Fibroblast of skin of left quadriceps (primary cell): ENCODE measurements at places on chromosomes 3 and 15.

GRCh38 chr15:28911310-28911931 is 25.6 kb downstream of the APBA2 start:
- no peak for DNase-seq

DNA sequence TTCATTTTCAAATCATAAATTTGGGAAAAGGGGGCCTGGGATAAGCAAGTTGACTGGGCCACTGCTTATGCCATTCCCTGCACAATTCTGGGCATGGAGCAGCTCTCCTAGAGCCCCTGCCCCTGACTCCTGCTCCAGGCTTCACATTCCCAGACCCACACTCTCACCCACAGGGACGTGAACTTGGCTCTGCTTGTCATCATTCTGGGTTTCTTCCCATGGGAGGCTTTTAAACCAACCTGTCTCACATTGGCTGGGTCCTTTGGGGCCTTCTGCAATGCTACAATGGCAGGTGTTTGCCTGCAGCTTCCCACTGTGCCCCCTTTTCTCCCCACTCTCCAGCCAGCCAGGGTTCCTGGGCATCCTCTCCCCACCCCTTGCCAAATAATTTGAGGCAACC is 49.1 kb downstream of the CYP19A1 start:
- no peak for DNase-seq

- no peak for DNase-seq
These were observed 120.5 kb downstream of the PDZRN3 start for GRCh38 chr3:73504239-73504638.

GRCh38 chr3:32844914-32845313 is 27.1 kb downstream of the TRIM71 start:
- DNase-seq, result no peak

GRCh38 chr15:81087066-81087465 is 47.0 kb upstream of the CFAP161 start:
- no peak for DNase-seq

- no peak for DNase-seq
These were observed 19.4 kb downstream of the ZNF80 start for GRCh38 chr3:114218006-114218405.

DNA sequence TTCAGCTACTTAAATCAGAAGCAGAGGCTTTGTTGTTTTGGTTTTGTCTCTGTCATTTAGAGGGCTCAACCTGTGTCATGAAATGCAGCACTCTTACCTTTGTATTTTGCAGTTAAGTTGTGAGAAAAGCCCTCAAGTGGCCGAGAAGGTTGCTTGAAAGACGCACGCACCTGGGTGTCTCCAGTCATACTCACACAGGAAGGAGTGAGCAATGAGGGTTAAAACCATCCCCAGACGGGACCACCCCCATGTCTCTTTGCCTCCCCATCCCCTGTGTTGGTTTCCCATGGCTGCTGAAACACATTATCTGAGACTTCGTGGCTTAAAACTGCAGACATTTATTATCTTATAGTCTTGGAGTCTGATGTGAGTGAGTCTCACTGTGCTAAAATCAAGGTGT is 376.1 kb upstream of the CFAP20DC start:
- DNase-seq, result no peak

DNA sequence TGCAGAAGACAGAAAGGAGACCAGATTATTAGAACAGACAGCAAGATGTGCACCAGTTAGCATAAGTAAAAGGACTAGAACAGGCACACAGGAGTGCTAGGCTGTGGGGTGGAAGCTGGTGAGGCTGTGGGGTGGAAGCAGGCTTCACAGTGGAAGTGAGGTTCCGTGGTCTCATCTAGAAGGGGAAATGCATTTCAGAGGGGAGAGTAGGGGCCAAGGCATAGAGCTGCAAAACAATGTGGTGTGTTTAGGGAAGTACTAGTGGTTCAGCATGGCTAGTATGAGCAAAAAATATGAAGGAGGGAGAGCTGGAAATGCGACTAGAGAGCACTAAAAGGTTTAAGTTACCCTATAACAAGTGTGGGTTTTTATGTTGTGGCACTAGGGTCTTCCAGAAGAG is 6.5 kb downstream of the POPDC2 start:
- no peak for DNase-seq

- no peak for DNase-seq
These were observed 129.8 kb downstream of the MEIS2 start for GRCh38 chr15:36970522-36970921.

DNA sequence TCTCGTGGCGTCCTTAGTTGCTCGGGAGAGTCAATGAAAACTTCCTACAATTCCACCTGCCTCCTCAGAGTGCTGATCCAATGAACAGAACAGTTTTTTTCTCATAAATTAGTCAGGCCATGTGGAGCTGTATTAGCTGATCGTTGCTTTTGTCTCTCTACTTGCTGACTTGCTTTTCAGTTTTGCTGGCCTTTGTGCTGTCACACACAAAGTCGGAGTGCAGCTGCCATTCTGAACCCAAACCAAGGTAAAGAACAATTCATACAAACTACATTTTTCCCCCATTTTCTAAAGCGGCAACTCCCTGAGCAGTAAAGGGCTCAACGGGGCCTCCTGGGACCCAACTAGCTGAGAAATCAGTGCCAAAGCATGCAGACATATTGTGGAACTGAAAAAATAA is 43.1 kb downstream of the MEIS2 start:
- no peak for DNase-seq

- no peak for DNase-seq
These were observed 118.2 kb upstream of the TLE3 start for GRCh38 chr15:70215951-70216350.

DNA sequence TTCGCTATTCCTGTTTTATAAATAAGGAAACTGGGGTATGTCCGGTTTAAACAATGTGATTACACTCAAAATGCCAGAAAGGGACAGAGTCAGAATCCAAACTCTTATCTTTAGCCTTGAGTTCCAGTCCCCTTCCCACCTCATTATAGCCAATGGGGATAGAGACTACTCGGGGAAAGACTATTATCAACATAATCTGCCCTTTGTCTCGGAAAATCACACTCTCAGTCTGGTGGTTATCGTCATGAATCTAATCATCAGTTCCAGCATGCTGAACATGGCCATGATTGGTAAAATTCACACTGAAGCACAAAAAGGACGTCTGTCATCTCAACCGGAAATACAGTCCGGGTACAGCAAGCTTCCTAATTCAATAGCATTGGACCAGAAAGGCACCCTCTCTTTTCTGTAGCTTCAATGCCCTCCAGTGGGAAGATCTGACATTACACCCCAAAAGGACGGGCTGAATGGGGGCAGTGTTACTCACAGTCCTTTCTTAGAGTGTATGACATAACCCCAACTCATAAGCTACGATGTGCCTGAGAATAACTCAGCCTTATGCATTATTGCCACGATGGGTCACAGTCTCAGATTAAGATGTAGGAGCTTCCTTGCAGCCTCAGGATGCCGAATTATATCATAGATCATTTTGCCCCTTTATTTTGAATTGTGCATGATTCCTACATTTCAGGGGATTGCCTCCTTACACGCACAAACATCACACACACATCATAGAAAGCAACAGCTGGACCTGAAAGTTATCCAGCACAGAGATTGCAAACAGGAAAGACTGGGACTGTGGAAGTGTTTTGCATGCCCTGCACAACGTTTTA is 390.4 kb upstream of the LMCD1 start:
- peak; percentile 52 for DNase-seq

DNA sequence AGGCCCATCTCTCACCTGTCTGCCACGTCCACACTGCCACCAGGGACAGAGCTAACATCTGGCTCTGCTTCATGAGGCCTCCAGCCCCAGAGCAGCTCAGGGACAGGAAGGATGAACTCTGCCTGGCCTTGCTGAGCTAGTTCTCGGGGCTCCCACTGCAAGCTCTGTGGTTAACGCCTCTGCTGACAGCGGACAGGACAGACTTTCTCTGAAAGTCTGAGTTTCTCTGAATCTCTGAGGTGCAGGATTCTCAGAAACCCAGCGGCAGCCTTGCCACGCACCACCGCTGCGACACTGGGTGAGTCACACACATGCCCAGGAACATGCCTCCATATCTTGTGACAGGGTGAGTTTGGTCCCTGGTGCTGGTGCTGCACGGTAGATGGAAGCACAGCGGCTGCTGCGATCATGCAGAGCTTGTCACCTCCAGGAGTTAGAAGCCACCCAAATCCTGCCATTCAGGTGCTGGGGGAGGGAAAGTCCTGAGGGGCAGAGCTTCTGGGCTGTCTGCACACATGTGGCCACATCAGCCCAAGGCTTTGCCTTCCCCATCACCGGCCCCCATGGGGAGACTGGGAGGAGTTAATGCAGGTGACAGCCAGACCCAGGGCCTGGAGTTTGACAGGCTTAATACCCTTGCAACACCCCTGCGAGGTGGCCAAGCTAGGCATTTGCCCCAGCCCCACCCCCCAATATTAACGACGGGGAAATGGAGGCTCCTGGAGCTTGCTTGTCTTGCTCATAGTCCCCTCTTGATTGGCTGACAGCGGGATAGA is 267.0 kb downstream of the PLCL2 start:
- DNase-seq, result no peak

GRCh38 chr15:99015698-99016568 is 8.3 kb upstream of the PGPEP1L start:
- no peak for DNase-seq

DNA sequence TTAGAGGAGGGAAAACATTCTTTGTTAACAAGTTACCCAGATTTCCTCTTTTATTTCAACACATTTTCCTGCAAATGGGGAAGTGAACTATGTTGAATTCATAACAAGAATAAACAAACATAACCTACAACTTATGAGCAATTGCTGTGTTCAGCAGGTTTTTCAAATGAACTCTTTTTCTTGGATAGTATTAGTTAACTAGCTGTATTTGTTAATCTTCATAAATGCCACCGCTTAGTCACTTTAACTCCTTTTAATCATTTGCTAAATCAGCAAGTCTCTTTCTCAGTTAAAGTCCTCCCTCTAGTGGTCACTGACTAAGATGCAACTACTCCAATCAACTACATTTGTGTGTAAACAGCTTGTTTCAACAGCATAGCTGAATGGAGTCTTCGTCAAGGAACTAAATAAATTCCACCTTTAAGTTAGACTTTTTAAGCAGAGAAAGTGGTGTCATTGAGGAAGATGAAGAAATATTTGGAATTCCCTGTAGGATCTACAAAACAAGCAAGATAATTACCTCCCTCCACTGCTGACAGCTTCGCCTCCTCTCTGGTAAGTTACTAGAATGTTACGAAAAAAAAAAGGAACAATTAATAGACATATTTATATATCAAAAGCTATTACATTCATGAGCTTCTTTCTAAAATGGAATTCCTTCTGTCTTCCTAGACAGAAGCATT is 1122.0 kb downstream of the ROBO1 start:
- DNase-seq, result peak; percentile 58

- peak; percentile 56 for DNase-seq
These were observed at the start of gene ZNF710 for GRCh38 chr15:90001062-90001682. Gene ZNF710, plus strand, starts transcription at chr15:90001324. Its CDS starts 65,814 bp downstream, at chr15:90067138.

DNA sequence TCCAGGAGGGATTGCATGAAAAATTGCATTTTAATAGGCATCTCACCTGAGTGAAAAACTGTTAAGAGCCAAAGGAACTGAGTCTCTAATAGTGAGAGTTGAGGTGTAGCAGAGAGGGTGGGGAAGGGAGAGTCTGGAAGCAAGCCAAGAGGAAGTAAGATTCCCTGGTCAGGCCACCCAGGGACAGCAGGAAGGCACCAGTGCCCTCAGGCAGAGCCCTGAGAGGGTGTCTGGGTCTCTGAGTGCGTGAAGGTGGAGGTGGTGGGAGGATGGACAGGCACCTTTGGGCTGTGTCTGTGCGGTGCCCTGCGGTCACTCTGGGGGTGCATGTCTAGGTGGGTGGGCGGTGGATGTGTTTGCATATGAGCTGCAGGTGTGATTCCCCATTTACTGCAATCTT is 300.4 kb upstream of the ROPN1 start:
- DNase-seq, result no peak

DNA sequence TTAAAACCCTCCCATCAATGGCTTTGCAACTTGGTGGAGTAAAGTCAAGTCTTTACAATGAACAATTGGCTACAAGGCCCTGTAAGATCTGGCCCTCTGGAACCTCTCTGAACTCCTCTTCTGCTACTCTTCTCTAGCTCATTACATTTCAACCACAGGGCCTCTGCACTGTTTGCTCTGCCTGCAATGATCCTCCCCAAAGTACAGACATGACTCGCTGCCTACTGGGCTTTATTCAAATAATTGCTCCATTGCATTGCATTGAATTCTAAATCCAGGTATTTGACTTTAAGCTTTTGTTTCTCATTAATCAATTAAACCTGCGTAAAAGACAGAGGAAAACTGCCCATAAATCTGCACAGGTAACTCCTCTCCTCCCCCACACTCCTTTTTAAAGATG is 96.7 kb downstream of the CD47 start:
- DNase-seq, result no peak

GRCh38 chr3:110069761-110070160 is 732.4 kb upstream of the DPPA4 start:
- no peak for DNase-seq

- no peak for DNase-seq
These were observed 36.6 kb upstream of the ARID3B start for GRCh38 chr15:74504418-74504817.

DNA sequence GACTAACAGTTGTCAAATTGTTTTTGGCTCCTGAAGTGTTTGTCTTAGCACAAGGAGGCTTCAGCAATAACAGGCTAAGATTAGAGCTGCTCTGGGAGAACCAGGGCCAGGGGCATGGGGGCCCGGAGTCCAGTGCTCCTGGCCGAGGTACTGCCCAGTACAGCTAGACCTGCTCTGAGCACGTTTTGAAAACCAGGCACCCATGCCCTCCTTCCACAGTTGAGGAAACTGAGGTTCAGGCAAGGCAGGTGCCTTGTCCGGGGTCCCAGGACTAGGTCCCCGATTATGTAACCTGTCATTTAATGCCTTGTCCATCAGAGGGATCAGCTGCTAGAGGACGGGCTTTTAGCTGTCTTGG is 19.2 kb downstream of the KBTBD13 start:
- DNase-seq, result no peak

DNA sequence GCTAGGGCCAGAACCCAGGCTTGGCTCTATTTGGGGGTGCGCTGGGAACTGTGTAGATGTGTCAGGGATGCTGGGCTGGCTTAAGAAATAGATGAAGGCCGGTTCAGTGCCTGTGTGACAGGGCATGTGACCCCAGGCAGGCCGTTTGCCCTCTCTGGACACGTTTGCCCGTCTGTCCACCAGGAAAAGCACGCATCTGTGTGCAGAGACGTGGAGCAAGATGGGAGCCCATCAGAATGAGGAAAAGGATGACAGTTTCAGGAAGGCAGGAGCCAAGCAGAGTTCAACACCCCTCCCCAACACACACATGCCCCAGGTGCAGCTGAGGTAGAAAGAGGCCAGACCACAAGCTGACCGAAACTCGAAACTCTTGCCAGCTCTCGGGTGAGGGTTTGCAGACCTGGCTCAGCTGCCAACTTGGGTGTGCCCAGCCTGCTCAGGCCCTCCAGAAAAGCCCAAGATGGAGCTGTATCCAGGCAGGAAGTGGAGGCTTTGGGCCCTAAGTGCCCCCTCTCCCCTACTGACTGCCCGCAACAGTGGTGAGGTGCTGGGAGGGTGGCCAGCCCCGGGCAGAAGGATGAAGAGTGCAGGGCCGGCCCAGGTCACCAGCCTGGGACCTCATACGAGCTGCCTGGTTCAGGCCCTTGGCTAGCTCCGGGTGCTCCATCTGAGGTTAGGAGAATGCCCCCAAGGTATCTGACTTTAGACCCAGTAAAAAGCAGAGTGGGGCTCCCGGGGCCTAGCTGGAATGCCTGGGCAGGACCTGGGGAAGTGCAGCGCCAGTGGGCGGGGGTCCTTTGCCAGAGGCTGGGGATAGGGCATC is 10.2 kb upstream of the MESP1 start:
- no peak for DNase-seq
